ENCODE measurements at places on chromosomes 5 and 9.

- no peak for DNase-seq
Measured at GRCh38 chr9:96241391-96241809, 60.6 kb downstream of the HSD17B3 start.

DNA sequence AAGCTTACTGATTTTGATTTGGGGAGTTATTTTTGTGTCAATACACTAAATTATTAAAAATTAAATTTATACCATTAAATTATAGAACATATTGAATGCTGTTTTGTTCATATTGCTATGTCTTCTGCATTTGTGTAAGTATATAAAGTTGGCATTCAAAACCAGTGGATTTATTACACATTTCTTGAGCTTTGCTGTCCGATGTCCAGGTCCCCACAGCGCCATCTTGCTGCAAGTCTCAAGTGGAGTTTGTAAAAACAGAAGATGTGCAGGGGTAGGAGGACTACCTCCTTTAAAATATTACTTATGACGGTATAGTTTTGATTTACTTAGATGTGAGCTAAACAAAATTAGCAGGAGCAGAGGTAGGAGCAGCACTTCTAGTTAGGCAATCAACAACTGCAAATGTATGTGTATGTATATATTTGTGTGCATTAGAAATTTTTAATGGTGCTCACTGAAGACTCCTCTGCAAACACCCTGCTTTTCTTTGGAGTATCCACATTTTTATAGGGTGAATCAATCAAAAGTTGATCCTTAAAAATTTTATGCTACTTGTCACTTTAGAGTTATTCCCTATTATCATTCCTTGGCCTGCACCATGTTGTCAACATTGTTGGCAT, 37.4 kb downstream of the CPEB4 start:
- peak; percentile 51 for DNase-seq

- DNase-seq: no peak
Measured at GRCh38 chr5:502325-503079, 21.7 kb downstream of the SLC9A3 start.

- no peak for DNase-seq
Measured at GRCh38 chr5:172686111-172686510, 45.0 kb downstream of the NEURL1B start.

DNA sequence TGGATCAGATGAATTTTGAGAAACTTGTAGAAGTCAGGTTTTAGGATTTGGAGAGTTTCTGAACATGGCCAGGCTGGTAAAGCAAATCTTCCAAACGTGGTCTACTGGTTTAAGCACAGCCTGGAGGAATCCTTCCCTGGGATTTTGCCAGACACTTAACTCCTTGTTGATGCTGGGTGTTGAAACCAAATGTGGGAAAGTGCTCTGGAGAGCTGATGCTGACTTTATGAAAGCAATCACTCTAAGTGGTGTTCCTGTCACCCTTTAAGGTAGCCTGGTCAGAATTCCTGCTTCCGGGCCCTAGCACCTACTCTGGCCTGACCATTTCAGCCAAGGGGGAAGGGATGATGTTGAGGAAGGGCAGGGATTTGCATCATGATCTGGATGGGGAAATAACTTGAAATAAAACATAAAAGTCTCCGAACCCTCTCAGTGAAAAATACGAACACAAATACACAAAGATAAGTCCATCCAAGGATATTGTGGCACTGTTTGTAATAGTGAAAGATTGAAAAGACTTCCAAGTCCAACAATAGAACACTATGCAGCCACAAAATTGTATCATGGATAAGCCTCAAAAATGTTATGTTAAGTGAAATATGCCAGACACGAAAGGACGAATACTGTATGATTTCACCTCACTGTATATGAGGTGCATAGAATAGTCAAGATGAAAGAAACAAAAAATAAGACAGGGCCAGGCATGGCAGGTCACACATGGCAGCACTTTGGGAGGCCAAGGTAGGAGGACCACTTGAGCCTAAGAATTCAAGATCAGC, 57.7 kb downstream of the PDE6A start:
- DNase-seq: no peak

GRCh38 chr5:137831526-137831925, 36.1 kb upstream of the MYOT start:
- no peak for DNase-seq

DNA sequence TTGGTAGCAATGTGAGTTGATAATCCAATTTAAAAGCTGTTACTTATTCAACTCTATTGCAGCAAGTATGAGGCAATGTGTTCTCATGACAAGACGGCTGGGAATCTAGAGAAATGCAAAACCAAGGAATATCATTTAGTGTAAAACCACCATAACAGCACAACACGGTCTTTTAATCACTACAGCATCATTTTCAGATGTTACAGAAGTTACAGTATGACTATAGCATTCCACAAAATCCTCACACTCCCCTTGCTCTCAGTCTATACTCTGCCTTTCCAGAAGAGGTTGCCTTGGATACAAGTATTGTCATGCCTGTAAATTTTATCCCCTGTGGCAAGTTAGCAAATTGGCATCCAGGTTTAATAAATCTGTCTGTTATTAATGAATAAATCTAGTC, 28.6 kb upstream of the TAS2R1 start:
- DNase-seq: no peak

DNA sequence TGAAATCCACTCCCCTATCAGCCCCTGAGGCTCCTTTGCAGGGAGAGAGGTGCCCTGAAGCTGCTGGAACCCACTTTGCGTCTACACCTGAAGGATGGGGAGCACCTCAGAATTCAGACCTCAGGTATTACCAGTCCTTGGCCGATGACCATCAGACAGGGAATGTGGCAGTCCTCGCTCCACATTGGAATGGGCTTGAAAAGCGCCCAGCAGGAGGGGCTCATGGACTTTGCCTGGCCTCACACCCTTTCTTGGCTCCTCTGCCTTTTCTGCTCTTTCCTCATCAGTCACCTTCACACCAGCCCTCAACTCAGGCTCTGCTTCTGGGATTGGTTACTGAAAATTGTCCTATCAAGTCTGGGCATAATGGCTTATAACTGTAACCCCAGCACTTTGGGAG, 83.9 kb downstream of the BARX1 start:
- no peak for DNase-seq

DNA sequence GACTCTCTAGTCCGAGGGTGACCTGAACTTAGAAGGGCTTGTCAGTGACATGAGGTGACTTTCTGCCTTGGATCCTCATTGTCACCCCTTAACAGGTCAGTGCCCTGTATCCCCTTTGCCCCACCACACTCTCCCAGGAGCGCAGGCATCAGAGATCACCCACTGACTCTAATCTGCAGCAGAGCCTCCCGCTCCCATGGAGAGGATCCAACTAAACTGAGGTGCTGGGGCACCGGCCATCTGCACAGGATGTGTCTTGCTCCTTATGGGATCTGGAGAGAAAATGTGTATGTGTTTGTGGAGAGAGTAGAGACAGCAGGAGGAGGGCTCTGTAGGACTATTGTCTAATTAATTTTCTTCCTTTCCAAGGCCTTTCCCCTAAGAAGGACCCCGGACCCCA, 213.7 kb downstream of the ROR2 start:
- DNase-seq: no peak

DNA sequence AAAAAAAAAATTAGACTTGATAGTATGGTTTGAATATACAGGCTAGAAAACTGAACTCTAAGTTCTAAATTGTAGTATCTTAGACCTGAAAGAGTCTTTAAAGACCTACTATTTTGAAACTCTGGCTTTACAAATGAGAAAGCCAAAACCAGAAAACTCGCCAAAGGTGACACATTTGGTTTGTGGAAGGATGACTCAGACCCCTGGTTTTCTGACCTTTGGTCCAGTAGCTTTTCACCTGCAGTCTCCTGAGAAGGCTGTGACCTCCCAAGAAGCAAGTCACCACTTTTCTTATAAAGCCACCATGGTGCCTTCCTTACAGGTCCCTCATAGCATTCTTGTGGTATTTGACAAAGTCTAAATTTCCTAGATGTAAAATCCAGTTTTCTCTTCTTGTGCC, 102.1 kb upstream of the CEP78 start:
- DNase-seq: no peak

DNA sequence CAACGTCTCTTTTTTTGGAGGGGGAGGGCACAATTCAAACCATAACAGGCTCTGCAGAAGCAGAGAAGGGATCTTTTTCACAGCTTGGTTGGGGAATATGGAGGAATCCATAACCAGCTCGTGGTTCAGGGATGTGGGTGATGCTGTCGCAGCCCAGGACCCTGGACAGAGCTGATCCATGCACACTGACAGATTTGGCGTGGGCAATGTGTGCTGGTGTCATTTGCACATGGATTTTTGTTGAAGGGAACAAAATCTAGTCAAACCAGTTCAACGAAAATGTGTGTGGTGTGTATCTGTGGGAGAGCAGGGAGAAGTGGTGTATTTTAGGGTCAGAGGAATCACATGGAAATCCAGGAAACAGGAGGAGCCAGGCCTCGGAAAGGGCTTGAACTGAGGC, 4.2 kb downstream of the DOCK2 start:
- peak; percentile 27 for DNase-seq

DNA sequence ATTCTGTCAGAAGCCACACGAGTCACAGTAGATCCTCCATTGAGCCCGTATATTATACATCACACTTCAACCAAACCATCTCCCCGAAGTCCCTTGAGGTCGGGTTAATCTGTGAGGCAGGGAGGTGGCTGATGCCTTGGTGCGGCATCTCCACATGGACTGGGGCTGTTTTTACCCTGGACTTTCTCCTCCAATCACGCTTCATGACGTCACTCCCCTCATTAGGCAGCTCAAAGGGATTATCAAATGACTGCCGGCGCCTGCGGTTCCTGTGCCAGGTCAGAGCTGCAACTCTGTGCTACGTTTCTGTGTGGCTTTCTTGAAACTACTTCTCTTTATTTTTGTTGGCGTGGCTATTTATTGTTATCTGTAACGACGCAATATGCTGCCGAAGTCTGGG, 53.7 kb downstream of the TMOD1 start:
- DNase-seq: no peak

DNA sequence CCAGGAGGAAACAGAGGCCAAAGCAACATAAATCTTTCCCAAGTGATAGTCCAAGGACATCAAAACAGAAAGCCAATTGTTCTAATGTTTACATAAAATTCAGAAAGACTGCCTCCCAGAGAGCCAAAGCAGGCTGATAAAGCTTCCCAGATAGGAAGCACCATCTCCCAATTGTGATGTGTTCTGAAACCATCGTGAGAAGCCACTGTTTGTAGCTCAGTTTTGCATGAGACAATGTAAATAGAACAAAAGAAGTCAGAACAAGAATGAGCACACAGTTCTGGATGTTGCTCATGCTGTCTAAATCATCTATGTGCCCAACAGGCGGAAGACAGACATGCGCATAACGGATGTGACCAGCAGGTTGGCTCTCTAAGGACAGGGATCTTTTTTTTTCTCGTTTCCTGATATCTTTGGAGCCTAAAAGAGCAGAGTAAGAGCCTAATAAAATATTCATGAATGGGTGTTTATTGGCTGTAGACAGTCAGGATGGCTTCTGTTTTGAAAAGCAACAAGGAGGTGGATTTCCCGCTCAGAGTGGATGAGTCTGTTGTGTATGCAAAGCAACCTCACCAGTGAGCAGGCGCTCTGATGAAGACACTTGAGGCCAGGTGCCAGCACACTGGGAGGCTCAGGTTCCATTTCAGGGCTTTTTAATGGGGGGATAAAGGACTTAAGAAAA, 113.6 kb downstream of the GNA14 start:
- DNase-seq: peak; percentile 5

DNA sequence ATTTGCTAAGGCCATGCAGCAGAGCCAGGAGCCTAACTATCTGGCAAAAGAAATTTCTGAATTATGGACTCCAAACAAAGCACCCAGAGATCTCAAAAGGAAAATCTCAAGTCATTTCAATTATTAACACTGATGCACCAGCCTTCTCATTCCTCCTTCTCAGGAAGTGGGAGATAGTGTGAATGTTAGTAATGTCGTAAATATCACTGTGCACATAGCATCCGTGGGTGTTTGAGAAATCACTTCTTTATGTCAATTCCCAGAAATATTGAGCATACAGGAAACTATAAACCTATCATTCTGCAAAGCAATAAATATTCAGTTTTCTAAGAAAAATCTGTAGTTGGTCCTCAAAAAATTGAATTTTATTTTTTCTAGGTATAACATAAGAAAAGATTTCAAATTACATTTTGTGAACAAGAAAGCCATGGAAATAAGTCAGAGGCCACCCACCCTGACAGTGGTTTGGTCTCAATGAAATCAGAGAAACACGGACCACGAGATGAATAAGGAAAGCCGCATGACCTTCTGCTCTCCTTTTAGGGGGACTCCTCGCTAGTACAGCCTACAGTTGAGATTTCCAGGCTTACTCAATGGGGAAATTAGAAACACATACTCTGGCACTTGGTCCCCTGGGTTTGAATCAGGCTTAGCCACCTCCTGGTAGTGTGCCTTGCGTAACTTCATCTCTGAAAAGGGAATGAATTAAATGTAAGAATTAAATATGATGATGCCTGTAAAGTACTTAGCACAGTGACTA, 120.6 kb downstream of the DIRAS2 start:
- DNase-seq: no peak

DNA sequence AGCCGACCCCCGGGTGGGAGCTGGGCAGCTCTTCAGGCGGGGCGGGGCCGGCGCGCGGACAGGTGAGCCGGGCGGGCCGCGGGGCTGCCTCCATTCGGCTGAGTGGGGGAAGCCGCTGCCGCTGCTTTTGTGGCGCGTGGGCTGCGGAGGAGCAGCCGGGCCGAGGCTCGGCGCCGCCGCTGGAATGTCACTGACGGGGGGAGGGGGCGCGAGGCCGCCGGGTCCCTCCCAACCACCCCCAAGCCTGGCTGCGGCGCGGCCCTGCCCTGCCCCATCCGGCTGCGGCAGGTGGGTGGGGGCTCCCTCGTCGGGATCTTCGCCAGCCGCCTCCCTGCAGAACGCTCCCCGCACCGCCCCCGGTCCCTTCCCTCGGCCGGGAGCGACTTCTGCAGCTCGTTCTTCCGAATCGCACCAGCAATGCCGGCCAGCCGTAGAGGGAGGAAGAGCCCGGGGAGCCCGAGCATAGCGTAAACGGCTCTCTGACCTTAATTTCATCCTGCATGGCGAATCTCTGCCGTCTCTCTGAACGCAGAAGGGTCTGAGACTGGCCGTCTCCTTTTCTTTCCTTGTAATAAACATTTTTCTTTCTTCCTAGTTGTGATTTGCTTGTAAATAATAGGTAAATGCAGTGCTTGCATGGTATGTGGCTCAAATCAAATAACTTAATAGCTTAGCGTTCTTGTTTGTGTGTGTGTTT, 505 bp downstream of the SPTAN1 start:
- DNase-seq: no peak

DNA sequence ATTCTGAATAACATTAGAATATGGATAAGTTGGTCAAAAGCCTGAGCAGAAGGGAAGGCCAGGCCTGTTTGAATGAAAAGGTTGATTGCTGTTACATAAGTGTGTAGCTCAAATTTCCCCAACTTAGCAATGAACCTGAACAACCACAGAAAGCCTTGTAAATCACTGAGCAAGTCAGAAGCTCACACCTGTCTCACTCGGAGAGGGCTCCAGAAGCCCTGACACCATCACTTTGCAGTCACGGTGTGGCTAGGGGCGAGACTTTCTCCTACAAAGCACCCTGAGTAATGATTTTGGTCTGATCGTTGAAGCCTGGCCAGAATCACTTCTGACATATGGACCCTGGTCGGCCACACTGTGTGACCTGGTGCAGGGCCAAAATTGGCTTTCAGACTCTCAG, 62.0 kb downstream of the MTX3 start:
- DNase-seq: no peak

- no peak for DNase-seq
Measured at GRCh38 chr9:37417857-37418618, 4.5 kb upstream of the GRHPR start.
